ENCODE measurements at places on chromosomes 6 and 20.

DNA sequence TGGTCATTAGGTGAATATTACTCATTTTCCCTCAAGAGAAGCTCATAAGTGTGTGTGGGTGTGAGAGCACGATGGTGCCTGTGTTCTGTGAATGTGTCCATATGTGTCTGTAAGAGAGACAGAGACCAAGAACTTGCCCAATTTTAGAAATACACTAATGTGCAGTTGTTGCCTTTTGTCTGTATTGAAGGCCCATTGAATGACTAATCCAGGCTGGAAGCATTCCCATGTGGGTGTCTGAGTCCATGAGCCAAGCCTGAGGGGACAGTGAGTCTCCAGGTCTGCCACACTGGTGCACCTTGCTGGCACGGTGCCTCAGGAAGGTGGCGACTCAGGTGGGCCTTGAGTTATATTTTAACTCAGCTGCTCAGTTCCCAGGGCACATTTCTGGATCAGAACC is 25.5 kb upstream of the ASXL1 start:
- ATAC-seq = no peak

- no peak for ATAC-seq
Observed at GRCh38 chr6:113894712-113895674, 37.8 kb downstream of the MARCKS start.

GRCh38 chr20:40738976-40739375 is 49.9 kb upstream of the MAFB start:
- no peak for ATAC-seq

DNA sequence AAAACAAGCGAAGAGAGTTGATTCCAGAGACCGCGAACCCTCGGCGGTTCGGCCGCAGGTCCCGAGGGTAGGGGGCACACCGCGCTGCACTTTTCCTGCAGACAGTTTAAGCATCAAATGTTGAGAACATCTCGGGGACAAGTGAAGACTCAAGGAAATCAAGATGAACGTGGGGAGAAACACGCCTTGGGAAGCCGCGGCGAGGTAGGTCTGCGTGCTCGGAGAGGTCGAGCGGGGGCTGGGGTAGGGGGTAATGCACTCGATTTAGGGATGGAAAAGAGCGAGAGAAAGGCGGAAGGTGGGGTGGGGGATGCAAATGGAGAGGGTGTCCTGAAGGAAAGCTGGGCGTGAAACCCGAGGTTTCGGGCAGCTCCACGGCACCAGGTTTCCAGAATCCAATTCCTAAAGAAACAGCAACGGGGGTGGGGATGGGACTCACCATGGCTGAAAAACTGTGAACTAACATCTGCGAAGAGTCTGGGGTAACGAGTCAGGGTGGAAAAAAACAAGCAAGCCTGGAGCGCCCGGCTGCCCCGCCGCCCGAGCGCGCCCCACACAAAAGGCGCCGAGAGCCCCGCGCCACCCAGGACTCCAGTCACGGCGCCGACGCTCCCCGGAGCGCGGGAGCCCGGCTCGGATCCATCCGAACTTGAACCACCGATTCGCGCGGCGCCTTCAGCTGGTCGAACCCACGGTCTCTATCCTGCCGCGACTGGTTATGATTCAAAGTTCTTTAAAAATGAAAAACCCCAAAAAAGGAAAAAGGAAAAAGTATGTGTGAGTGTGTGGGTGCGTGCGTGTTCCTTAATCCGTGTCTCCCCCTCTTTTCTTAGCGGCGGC is 3.5 kb downstream of the TFAP2A start:
- no peak for ATAC-seq

DNA sequence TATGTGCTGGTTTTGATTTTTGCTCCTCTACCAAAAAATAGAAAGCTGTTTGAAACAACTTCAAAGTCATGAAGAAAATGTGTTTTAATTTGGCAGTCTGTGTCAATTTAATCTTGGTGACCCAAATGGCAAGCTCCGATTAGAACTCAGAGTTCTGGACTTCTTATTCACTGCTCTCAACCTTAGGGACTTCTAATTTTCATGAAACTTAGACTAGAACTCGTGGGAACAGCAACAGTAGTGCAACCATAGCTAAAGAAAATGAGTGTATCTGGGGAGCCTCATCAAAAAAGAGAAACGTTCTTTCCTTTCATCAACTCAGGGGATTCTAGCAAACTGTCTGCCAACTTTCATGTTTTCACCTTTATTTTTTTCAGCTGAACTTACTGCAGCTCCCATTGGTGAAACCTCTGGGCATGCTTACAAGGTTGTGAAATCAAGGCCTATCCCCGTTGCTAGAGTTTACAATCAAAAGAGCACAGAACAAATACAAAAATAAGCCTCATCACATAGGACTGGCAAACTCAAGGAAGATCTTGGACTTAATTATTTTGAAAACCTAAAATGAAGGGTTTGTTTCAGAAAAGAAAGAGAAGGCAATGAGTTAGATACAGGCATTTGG is 114.0 kb upstream of the HSF2 start:
- ATAC-seq = peak; percentile 63

DNA sequence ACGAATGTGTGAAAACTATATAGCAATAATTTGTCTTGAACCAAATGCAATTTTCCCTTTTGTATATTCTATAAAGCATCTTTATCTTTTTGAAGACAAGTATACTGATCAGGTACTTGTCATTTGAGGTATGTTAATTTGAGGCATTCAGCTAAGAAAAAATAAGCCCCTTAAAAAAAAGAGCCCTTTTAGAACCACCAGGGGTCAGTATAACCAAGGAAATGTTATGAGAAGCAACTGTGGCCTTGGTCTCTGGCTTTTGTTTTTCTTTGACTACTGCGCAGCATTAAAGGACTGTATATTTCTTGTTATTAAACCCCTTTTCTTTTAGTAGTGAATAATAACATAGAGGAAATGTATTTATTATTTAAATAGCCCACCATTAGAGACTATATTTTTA is 43.1 kb downstream of the CD109 start:
- ATAC-seq = peak; percentile 60

GRCh38 chr6:169302716-169303115 is 49.1 kb upstream of the THBS2 start:
- ATAC-seq = no peak

- no peak for ATAC-seq
Observed at GRCh38 chr6:126361832-126362440, 22.0 kb downstream of the CENPW start.
